ENCODE measurements at places on chromosomes 2 and 18.

DNA sequence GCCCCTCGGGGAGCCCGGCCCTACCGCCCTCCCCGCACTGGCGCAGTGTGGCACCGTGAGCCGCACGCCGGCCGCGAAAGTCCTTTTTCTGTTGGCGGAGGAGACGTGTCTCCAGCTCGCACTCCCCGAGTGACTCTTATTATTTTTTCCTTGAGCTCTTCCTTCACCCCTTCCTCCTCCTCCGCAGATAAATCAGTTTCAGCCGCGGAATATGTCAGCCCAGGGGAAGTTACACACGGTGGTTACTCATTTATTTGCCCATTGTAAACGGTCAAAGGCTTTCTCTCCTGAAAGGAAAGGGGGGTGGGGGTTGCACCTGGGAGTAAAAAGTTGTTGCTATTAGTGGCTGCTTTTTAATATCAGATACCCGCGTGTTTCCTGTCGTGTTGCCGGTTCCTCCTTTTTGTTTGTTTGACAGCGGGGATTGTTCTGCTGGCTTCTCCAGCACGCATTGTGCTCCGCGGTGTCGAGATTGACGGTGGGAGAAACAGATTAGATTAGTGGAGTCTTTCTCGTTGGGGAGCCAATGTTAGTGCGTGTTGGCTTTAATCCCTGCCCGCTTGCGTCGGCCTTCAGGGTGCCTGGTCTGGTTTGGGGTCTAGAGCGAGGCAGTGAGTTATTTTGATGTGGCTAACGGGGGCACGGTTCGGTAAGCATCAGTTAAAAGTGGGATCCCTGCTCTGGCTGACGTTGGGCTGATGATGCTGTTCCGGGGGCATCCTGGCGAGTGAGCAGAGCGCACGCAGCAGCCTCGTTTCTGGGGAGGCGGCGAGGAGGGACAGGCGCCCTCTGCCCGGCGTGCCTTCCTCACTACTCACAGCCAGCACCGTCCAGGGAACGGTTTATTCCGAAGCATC is 1.6 kb downstream of the CRIM1 start:
- no peak for DNase-seq

GRCh38 chr2:189116979-189117378 is 62.6 kb downstream of the COL5A2 start:
- no peak for DNase-seq

DNA sequence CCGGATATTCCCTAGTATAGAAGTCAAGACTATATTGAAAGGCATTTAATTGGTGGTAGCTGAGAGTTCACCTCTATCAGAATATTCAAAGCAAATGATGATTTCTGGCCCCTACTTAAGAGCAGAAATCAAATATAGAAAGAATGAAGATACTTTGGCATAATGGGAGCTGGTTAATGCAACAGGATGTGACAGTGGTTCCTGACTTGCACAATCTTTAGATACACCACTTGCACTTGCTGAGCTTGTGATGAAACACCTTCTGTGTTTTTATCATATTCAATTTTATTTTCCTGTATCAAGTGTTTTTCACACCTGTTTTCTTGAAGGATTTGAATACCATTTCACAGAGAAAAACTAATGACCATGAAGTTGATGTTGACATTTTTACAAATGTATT is 124.1 kb upstream of the CDH19 start:
- no peak for DNase-seq

- no peak for DNase-seq
Observed at GRCh38 chr2:57549642-57550102, 496.9 kb upstream of the VRK2 start.

DNA sequence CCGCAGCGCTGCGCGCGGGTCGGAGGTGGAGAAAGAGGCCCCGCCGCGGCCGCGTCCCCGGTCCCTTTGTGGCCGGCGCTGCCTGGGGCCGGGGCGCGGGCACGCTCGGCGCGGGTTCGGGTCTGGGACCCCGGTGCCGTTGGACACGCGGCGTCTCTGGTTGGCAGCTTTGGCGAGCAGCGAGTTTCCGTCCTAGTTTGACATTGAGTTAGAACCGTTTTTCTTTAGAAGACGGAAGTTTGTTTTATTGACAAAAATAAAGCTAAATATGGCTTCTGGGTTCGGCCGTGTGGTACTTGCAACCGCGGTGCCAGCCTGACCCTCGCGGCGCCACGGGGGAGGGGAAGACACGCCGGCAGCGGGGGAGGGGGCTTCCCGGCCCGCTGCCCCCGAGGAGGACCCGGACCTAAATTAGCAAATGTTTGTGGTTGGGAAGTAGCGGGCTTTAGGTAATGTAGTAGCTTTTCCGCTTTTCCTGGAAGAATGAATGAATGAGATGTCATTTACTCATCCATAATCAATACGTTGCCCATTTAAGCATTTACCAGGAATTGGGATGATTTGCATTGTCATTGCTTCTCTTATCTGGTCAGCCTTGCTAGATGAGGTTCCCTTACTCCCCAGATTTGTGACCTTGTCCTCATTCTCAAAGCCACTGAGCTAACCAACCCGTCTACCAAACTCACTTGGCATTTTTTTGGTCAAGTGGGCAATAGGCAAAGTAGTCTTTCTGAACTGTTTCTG is 530 bp downstream of the GALNT1 start:
- no peak for DNase-seq

- no peak for DNase-seq
Observed at GRCh38 chr2:157838442-157839161, 37.5 kb downstream of the ACVR1 start.

- DNase-seq: no peak
Observed at GRCh38 chr18:74662622-74663021, 65.0 kb downstream of the ZNF407 start.

GRCh38 chr2:221070106-221070505 is 502.0 kb downstream of the EPHA4 start:
- no peak for DNase-seq

DNA sequence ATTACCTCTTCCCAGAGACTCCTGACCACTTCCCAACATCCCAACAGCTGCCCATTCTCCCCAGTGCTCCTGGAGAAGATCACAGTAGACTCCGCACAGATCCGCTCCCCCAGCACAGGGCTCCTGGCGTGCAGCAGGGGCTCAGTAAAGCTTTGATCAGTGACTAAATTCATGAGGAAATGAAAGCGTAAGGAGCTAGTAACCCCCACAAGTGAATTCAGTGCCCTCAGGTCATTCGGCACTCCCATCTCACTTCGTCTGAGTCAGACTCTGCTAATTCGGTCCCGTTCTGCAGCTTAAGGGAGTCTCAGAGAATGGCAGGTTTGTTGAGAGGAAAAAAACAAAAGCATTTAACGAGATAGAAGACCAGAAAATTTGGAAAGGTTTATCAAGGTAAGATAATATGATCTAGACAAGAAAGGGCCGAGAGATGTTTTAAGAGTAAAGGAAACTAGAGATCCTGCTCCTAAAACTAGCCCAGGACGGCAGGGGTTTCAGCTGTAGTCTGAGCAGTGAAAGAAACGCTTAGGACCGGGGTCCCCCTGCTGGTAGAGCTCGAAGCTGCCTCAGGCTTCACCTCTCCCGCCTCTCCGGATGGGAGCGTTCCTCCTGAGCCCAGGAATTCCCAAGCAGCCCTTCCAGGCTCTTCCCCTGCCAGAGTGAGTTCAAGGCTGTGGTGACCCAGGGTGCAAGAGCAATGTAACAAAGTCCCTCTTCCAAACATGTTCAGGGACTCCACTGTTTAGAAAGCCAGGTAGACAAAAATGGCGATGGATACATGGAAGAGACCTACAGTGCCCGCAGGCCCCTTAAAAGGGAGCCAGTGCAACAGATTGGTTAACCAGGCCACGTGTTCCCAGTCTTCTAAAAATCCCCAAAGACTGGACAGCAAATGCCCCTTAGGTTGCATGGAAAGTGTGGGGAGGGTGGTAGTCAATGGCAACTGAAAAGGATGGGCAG is 127.3 kb downstream of the DNER start:
- peak; percentile 2 for DNase-seq

DNA sequence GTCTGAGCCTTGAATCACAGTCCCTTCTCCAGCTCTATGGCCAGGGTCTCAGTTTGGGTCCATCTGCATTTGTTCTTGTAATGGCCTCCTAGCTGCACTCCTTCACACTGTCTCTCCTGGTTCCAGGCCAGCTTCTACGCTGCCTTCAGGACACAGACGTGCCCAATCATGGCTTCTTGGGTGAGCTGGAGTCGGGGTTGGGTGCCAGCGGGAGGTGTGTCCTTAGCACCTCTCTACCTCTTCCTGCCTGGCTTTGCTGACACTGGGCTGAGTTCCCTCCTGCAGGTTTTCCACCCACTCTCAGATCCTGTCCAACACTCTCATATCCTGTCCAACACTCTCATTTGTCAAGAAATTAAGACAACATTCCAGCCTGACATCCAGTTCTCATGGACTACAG is 9.6 kb downstream of the TRPM8 start:
- no peak for DNase-seq

DNA sequence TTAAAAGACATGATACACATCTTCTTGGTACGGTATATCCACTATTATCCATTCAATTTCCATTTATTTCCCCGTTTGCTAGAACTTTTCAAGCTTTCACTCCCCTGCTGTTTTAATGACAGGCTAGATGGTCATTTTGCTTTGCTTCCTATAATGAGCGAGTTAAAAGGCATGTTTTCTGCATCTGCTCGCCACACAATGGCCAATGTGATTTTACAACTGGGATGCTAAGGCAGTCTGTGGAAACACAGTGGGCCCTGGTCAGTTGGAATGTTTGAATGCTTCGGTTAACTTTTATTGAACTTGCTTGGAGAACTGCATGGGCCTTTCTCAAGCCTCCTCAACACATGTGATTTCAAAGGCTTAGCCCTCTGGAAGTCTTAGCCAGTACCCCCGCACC is 48.4 kb upstream of the TNP1 start:
- no peak for DNase-seq

- no peak for DNase-seq
Observed at GRCh38 chr2:118980022-118980421, 38.0 kb downstream of the MARCO start.

- no peak for DNase-seq
Observed at GRCh38 chr2:175450029-175450760, 268.7 kb upstream of the ATP5MC3 start.

DNA sequence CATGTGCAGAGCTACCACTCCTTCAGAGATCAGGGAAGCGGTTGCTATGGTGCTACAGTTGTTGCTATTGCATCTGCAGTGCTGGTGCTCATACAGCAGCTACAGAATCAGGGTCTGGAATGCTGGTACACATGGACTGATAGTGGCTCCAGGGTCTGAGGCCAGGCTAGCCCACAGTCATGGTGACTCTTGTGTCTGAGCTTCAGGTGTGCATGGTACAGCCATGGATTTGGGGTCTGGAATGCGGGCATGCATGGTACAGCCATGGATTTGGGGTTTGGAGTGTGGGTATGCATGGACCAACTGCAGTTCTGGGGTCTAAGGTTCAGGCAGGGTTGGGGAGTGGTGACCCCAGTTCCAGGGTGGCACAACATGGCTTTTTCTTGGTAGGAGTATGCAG is 185.2 kb downstream of the SLC4A3 start:
- DNase-seq: no peak

DNA sequence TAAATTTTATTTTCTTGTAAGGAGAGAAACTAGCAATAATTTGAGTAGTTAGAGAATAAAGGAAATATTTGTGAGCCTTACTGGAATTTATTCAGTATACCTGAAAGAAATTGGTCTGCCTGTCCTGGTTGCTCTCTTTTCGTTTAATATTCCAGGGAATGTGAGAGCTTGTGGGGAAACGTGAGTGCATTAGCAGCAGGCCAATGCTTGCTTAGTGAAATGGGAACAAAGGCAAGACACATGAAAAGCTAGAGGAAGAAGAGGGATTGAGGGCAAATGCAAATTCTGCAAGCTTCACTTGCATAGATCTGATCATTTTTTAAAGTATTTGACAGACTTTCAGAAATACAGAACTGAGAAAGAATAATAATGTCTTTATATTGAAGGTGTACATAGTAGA is 111.0 kb downstream of the ERBB4 start:
- no peak for DNase-seq

GRCh38 chr2:216057688-216058193 is 23.9 kb downstream of the PECR start:
- peak; percentile 61 for DNase-seq

- no peak for DNase-seq
Observed at GRCh38 chr2:96526615-96527285, 9.8 kb upstream of the ARID5A start.

DNA sequence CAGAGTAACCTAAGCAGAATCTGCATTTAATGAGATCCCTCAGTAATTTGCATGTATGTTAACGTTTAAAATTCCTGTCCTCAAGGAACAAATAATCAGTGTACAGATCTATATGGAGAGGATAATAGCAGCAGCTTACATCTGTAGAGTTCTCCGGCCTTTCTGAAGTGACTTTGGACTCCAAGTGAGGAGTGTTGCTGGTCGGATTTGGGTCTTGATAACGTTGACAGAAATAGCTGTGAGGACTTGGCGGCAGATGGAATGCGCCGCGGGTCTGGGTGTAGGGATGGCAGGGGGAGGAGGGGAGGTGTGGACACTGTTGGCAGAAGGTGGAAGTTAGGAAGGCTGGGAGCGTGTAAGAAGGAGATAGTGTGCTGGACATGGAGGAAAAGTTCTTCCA is 170.9 kb upstream of the GATA6 start:
- no peak for DNase-seq

DNA sequence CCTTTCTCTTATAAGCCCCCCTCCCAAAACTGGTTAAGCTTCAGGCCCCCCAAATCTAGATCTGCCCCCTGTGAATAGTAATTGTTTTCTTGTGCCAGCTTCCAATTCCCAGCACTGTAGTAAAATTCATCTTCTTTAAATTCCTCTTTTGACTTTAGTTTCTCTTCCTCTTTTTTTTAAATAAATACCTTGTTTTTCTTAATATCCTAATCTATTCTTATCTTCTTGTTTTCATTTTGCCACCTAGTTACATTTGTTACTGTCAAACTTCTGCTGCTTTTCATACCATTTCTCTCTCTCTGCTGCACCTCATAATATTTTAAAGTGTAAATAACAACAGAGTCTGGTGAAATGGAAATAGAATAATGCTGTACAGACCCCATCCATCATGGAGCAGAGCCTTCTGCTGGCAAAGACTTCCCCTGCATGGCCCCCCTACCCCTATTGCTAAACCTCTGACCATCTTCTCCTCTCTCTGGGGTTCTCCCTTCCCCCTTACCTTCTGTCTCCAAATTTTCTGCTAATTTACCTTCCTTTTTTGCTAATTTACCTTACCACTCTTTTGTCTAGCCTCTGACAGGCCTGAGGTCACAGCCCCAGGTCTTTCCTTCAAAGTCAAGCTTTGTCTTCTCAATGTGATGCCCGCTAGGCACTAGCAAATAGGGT is 94.9 kb upstream of the PAPOLG start:
- no peak for DNase-seq

- DNase-seq: peak; percentile 48
Observed at GRCh38 chr18:45938488-45938935, 28.6 kb downstream of the EPG5 start.

DNA sequence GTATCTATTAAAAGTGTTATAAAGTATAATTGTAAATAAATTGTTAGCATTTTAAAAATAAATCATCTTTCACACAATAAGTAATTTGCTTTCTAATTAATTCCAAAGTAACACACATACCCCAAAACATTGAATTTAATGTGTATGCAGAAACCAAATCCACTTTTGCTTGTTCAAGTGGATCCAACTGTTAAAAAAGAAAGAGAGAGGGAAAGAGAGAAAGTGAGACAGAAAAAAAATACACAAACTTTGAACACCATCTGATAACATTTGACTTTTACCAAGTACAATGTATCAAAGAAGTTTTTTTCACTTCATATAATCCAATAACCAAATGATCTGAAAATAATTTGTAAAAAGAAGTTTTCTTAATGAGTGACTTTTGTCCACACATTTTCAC is 16.6 kb downstream of the C1D start:
- no peak for DNase-seq

GRCh38 chr2:138782383-138782782 is 2.2 kb upstream of the NXPH2 start:
- DNase-seq: no peak
